ENCODE measurements at places on chromosomes 3 and 15. TPM values are rescaled to one million over a fixed set of nuclear protein-coding genes. Genes with fewer than 3 reads are reported as not detected.

The PLCH1 gene
- total RNA-seq: under 0.01 TPM

The PTX3 gene
- 925 TPM for total RNA-seq

The ACP3 gene
- total RNA-seq: not detected

The C3orf20 gene
- total RNA-seq: not detected

The EXOSC7 gene
- total RNA-seq: 96.8 TPM
